ENCODE measurements at places on chromosomes 2 and 18.

DNA sequence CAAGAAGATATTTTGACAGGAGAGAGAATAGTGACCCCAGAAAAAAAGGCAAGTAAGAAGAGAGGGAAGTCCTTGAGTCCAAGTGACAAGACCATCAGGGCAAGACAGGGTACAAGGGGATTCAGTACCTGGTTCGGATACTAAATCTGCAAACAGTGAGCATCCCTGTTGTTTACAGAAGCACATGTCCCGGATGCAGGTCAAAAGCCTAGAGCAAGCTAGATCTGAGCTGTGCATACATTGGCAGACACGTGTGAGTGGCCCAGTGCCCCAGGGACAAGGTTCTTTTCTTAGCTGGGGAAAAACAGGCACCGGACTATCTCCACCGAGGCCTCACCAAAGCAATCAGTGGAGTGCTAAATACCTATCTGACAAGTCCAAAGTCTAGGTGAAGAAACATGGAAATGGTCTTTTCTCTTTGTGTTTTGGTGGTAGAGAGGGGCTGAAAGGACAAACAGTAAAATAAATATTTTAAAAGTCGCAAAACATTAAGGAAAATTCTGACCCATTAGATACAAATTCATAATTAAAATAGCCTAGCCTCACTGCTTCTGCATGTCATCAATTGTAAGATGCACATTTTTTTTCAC lies 165.2 kb downstream of the SUCLG1 start:
- DNase-seq, result no peak

DNA sequence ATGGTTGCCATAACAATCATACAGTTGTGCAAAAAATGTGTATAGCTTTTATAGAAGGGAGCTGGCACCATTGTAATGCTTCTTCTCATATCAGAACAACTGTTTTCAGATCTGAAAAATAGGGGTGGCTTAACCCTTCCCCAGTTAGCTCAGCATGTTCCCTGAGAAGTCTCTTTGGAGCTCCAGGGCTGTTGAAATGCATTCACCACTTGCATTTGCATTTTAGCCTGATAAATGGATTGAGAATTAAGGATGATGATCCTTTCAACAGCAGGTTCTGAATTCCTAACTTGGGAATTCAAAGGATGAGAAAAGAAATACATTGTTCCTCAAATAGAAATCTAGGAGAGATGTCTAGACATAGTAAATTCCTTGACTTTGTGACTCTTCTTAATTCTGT lies 181.7 kb upstream of the ALPP start:
- no peak for DNase-seq

GRCh38 chr18:74453016-74453566 lies 4.0 kb downstream of the DIPK1C start:
- no peak for DNase-seq

GRCh38 chr2:16293398-16293797 lies 353.0 kb downstream of the MYCN start:
- DNase-seq, result no peak

GRCh38 chr18:11339188-11339775 lies 189.9 kb upstream of the PIEZO2 start:
- DNase-seq, result no peak

DNA sequence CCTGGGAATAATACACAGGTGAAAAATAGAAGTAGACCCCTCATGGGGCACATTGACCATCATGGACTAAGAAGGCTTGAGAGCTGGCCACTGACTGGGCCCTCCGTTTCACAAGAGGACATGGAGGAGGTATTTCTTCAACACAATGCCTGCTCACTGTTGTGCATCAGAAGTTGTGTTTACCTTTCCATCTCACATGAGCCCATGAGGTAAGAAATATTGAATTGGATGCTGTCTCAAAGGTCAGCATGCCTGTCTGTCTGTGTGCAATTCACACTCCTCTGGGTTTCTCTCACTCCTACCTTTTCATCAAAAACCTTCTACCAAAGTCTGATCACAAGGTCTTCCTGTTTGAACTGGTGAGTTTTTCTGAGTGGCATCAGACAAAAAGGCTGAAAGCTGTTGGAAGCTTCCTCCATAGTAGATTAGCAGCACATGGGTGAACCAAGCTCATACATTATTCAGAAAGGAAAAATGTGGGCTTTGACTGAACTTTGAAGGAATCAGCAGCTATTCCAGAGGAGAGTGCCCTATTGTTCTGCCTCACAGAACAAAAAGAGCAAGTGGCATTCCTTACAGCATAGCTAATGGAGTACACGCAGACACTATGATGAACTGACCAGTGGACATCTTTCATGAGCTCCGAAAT lies 143.2 kb upstream of the RND3 start:
- DNase-seq, result peak; percentile 17
